Foreskin keratinocyte (primary cell): ENCODE measurements at places on chromosomes 5 and 9.

DNA sequence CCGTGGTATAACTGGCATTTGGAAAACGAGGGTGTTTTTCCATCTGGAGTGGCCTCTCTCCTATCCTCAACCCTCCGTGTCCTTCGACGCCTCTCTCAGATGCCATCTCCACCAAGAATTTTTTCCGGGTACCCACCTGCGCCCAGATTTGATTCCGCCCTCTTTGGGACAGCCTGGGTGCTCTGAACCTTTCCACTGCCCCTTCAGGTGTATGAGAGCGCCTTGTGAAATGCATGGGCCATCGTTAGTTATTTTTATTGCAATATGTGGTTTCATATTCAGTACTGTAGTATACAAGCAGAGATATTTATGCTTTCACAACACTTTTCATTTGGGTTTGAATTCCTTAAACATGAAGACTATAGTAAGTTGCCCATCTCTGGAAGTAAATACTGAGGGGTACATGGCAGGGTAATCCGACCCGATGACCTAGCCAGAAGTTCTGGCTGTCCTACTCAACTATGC, 78.2 kb upstream of the IFNE start:
- no peak for DNase-seq

- no peak for DNase-seq
These were observed 178.5 kb downstream of the RAB3C start for GRCh38 chr5:58761407-58761806.

DNA sequence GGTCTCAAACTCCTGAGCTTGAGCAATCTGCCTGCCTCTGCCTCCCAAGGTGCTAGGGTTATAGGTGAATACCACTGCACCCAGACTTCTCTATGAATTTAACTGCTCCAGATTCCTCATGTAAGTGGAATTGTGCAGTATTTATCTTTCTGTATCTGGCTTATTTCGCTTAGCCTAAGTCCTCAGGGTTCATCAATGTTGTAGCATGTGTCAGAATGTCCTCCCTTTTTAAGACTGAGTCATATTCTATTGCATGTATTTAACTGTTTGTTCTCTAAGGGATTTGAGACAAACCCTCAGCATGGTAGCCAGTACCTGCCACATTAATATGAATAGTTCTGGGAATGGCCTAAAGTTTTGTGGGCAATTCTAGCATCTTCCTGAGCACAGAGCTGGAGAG, 53.9 kb upstream of the TUT7 start:
- DNase-seq = peak; percentile 74

DNA sequence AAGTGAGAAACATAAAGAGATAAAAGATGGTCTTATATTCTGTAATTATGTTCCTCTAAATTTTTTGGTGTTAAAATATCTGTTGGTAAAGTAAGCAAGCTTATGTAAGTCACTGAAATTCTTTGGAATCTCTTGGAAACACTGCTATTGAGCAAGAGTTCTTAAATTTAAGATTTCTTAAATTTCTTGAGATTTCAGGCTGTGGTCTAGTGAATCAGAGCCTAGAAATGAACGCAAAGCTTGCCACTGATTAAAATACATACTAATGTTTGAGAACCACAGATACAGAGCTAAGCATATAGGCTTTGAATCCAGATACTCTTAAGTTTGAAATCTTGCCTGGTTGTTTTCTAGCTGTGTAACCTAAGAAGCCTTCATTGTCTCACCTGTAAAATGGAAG, 133.4 kb downstream of the TRPM3 start:
- DNase-seq = no peak
